ENCODE measurements at places on chromosomes 4 and X.

GRCh38 chrX:6244666-6245065, 16.0 kb upstream of the NLGN4X start:
- no peak for DNase-seq

DNA sequence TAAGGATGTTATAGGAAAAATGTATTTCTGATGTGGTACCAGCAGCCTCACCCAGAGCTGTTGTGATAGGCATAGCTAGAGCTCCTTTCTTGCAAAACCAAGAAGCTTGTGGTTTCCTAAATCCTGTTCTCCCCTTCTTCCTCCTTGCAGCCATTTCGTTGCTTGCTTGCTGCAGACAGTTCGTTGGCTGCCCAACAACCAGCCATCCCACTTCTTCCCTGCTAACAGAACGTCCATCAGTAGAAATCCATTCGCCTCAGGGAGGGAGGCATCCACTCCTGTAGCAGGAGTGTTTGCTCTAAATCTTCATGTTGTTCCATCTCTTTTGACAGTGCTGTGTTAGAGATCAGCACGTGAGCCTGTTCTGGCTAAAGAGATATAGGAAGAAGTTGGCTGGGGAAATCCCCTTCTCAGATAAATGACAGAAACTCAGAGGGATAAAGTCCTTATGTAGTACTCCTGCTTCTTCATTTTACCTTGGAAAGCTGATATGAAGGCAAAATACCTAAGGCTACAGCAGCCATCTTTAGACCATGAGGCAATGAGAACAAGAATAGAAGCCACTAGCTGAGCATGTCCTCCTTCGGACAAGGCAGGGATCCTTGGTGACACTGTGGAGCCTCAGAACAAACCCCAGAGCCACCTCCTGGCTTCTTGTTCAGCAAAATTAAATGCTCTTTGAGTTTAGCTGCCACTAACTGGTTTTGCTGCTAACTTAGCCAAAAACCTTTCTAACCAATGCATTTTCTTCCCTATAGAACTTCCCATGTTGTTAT, 68.4 kb upstream of the RELL1 start:
- peak; percentile 80 for DNase-seq

- no peak for DNase-seq
These were observed 148.7 kb downstream of the KDR start for GRCh38 chr4:54976682-54977081.

GRCh38 chr4:79547851-79548250, 139.8 kb upstream of the GK2 start:
- DNase-seq: no peak

- DNase-seq: no peak
These were observed 5.2 kb upstream of the EFNB1 start for GRCh38 chrX:68823413-68824151.

- DNase-seq: no peak
These were observed 2.4 kb upstream of the PTCHD1 start for GRCh38 chrX:23332101-23332887.

GRCh38 chr4:94455081-94455480, 3.3 kb downstream of the PDLIM5 start:
- peak; percentile 12 for DNase-seq

DNA sequence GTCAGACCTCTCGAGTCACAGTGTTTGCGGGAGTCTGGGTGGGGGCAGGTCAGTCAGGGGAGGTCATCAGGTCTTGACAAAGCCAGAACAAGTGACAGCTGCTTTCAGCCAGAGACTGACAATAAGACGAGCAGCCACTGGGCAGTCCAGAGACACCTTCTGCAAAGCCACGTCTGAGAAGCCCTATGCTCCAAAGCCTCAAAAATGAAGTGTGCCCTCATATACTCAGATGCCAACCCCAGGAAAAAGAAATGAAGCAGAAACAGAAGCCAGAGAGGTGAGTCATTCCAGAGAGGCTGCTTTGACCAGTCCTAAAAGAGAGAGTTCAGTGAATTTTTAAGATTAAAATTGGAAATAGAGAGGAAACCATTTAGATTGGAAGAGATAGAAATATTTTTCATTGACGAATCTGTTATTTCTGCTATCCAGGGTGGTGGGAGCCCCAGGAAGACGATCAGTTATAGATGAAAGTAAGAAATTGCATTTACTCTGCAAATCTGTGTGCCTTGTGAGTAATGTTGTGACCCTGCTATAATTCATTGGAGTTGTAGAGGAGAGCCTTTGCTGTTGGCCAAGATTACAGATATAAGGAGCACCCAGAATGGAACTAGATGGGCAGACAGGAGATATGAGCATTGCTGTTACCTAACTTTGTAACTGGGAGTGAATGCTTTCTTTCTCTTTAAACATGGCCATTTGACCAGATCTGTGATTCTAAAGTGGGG, 77.9 kb downstream of the LRRC66 start:
- no peak for DNase-seq

GRCh38 chr4:68359508-68359907, 9.6 kb upstream of the YTHDC1 start:
- DNase-seq: no peak

DNA sequence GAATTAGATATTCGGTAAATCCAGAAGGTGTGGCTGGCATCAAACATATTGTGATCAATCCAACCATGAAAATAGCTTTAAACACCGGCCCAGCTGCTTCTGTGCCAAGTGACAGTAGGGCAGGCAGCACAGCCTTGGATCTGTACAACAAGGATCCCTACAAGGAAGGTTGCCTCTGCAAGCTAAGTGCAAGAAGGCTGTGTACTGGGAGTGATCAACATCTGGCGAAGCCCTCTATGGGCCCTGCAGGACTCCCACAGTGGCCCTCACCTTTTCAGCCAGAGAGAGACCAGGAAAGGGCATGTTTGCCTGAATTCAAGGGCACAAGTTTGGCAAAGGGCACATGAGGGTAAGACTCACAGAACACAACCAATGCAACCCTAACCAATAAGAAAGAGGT, 9.6 kb downstream of the IRS4 start:
- no peak for DNase-seq
